Activated CD4-positive, alpha-beta T cell treated with anti-CD3 and anti-CD28 coated beads, Interleukin-2, amount 50 U/mL, for 16 hours (primary cell): ENCODE measurements at places on chromosomes 16 and 17.

DNA sequence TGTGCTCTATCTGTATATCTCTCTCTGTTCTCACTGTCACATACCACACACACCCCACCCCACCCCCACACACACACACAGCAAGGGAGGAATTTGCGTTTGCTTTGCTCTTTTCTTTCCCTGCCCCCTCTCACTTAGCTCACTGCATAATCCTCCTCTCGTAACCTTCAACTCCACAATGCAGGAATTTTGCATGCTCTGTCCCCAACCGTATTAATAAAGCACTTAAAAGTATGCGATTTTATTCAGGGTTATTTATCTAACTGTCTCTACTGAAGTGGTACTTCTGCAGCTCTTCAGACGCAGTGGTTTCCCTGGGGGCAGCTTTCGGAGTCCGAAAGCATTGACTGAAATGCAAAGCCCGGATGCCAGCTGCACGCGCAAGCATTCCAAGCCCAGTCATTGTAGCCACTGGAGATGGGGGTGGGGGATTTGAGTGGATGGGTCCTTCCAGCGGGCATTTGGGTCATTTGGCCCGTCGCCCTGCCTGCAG lies 105.4 kb upstream of the RBFOX1 start:
- DNase-seq, result no peak

- DNase-seq, result peak; percentile 69
Measured at GRCh38 chr17:3911271-3912053, 4.8 kb downstream of the P2RX1 start.

GRCh38 chr16:70430667-70431536 lies 8.0 kb downstream of the ST3GAL2 start:
- peak; percentile 47 for DNase-seq

DNA sequence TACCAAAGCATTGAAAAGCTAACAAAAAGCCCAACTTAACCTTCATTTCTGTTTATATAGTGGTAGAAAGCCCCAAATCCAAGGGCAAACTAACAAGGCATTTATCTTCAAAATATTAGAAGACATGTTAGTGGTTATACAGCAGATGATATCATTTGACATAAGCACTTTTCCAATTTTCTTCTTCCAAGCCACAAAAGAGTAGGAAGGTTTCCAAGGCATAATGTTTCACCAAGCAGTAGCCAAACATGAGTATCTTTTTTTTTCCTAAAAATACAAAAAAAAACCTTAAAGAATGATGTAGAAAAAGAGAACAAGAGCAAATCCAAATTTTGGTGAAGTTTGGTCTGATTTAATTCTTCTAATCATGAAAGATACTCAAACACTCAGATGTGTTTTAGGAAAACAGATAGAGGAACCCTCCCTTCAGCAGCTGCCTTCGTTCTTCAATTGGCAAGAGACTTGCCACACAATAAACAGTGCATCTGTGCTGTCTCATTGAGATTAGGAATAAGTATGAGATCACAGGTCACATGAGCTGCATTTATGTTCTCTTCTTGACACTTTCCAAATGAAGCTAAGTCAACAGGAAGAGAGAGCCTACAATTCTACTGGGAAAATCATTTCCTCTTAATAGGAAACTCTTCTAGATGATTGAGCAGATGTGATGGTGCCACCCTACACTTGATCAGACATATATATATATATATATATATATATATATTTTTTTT lies 106.7 kb downstream of the TTC19 start:
- no peak for DNase-seq

DNA sequence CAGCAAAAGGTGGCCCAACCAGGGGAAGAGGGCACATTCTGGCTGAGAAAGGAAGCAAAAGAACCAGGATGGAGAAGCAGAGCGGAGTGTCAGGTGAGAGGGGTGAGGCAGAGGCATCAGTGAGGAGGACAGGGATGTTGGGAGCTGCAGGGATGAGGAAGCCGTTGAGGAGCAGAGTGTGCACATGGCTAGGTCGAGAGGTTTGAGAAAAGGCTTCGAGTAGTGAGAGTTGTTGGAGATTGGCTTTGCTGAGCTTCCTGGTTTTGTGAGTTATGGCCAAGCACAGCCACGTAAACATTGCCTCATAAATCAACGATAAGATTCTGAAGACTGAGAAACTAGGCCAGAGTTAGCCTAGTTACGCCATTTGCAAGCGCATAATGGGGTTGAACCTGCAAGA lies 26.9 kb downstream of the DNAH2 start:
- DNase-seq, result no peak

DNA sequence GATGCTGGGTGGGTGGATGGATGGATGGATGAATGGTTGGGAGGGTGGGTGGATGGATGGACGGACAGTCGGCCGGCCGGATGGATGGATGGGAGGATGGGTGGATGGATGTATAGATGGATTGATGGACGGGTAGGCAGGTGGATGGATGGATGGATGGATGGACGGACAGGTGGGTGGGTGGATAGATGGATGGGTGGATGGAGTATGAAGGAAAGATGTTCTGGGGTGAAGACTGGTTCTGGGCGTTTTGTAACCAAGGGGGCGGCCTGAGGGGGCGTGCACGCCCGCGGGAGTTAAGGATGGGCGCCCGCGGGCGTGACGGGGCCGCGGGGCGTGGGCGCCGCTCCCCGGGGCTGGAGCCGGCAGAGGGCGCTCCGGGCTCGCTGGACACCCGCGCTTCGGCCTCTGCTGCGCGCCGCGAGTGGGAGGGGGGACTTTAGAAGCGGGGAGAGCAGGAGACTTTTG lies at the start of gene NECAB2:
Gene NECAB2 (plus strand): TSS at position 407 of the 468 bp plus-strand sequence. CDS start 405 bp downstream, outside the sequence.
- DNase-seq, result no peak

DNA sequence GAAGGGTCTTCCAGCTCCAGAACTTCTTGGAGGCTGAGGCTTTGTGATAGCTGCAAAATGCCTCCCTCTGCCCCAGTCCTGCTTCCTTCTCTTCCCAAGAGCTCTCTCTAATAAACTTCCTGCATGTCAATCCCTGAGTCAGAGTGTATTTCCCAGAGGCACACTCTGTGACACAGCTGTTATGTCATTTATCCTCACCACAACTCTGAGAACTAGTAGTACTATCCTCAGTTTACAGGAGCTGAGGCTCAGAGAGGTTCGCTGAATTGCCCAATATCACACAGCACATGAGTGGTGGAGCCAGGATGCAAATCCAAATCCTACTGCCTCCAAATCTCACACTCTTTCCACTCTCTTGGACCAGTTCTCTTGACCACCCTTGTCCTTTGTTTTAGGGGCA lies 20.0 kb downstream of the UNC45B start:
- no peak for DNase-seq

DNA sequence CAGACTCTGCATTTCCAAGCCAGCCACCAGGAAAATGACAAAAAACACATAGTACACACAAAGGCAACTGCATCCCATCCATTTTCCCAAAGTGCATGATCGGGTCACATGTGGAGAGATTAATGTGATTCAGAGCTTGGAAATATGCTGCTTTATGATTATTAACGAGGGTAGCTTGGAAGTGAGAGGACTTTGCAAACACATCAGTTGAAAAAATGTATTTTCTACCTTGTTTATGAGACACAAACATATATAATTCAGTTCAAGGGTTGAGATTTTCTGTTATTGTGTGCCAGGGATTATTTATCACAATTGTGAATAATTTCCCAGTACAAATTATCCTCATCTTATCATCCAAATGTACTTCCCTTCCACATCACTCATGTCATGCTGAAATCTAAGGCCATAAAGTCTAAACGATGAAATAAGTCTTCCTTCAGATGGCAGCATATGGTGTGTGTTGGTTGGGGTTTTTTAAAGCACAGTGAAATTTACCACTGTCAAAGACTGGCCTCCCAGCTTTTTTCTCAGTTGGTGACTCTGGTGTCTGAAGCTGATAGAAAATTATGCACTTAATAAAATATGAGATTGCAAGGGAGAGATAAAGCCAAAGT lies 104.7 kb upstream of the ADAMTS18 start:
- no peak for DNase-seq

GRCh38 chr17:18261146-18261515 lies 669 bp downstream of the MIEF2 start:
- no peak for DNase-seq

DNA sequence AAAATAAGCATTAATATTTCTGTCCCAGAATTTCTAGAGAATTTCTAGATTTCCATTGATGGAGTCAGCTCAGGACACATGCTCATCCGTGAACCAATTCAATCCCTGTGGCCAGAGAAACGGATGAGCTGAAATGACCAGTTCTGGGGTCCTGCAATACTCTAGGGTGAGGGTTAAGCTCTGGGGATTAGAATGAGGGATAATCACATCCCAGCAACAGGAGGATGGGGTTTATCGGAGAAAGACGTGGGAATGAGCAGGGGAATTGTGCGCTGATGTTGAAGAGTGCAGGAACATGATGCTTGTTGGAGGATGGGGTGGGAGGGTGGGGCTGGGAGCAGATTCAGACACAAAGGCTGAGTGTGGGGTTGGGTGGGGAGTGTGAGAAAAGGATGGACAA lies 64.1 kb downstream of the SLC5A11 start:
- no peak for DNase-seq

- DNase-seq, result no peak
Measured at GRCh38 chr17:19714542-19715411, 1.6 kb downstream of the SLC47A2 start.
